ENCODE measurements at places on chromosomes 2 and 18.

DNA sequence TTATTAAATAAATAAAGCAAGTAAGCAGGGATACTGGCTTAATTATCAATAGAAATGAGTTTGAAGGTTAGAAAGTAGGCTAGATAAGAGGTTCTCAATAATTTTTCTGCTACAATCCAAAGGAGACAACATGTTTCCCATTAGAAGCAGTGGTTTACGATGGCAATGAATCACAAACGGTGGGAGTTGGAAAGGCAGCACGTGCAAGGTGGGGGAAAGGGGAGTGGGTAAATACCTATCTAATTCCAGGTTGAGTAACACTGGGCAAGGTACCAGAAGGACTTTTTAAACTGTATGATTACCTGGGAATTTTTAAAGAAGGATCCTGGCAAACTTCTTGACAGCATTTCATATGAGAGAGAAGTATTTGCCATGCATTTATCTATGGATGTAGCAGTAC lies 289.9 kb downstream of the NBAS start:
- DNase-seq = no peak

GRCh38 chr2:41775366-41776025 lies 272.3 kb upstream of the PKDCC start:
- no peak for DNase-seq

DNA sequence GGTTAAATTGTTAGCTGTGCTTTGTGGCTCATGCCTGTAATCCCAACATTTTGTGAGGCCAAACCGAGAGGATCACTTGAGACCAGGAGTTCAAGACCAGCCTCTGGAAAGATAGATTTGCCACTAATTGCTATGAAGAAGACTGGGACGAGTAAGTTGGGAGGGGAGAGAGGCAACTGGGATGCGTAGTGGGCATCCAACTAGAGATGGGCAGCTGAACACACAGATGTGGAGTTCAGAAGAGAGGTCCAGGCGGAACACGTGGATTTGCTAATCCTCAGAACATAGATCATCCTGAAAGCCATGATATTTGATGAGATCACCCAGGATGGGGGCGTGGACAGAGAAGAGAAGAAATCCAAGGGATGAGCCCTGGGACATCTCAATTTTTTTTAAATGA lies 48.7 kb downstream of the CYP26B1 start:
- no peak for DNase-seq

DNA sequence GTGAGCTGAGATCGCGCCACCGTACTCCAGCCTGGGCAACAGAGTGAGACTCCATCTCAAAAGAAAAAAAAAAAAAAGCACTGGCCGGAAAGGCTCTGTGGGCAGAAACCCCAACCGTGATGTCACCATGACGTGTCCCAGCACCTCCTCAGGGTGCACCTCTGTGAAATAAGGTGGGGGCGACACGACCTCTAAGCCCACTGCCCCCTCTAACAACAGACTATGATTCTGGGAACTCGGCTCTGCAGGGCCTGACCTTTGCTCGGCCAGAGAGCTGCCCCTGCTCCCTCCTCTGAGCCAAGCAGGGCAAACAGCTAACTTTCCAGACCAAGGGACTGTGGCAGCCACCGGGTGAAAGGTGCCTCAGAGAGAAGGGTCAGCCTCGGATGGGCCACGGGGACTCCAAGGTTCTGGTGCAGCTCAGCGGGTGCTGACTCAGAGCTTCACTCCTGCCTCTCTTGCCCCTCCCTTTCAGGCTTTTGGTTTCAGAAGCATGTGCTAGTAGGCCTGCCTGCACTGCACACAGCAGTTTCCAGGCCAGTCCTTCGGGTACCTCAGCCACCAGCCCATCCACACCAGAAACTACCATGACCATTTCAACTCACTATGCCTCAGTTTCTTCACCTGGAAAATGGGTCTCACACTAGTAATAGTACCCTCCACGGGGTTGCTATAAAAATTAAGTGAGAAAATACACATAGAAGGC lies 8.0 kb downstream of the TMBIM1 start:
- DNase-seq = no peak

- DNase-seq = no peak
Observed at GRCh38 chr2:73172963-73173362, 29.4 kb upstream of the NOTO start.

DNA sequence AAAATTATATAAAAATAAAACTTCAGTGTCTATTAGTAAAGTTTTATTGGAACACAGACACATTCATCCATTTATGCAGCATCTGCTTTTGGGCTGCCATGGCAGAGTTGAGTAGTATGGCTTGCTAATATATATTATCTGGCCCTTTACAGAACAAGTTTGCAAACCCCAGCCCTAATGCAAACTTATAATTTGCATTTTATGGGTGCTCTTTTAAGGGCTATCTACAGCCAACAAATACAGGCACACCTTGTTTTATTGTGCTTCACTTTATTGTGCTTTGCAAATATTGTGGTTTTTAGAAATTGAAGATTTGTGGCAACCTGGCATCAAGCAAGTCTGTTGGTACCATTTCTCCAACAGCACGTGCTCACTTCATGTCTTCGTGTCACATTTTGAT lies 35.2 kb upstream of the DLX2 start:
- no peak for DNase-seq

DNA sequence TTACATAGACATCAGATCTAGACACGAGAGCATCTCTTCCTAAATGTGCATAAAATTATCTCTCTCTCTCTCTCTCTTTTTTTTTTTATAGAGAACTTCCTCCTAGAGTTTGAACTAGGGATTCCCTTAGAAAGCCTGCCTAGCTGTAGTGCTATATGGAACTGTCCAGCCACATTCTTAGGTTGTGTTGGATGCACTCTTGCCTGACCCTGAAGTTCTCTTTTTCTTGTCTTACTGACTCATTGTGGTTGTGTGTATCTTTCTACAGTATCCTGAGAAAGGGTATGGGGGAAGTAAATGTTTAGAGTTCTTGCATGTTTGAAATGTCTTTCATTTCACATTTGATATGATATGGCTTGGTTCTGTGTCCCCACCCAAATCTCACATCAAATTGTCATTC lies 368.2 kb downstream of the CDH2 start:
- DNase-seq = no peak

- no peak for DNase-seq
Observed at GRCh38 chr2:72010647-72011369, 136.9 kb downstream of the CYP26B1 start.

DNA sequence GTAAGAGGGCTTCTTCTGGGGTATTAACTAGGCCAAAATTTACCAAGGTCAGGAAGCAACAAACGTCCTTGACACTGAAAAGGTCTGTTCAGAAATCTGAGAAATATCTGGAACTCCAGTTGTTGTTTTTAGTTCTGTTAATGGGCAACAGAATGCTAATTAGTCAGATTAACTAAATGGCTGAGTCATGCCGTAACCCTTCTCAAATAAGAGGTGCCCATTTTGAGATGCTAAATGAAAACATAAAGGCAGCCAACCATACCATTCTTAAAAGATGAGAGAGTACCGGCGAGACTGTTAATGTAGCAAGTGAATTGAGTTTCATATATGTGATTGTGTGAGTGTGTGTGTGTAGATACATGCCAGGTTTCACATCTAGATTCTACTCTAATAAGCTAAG lies 147.9 kb upstream of the GAREM1 start:
- no peak for DNase-seq

- no peak for DNase-seq
Observed at GRCh38 chr2:16081316-16082200, 141.2 kb downstream of the MYCN start.

GRCh38 chr2:120865656-120866055 lies 130.0 kb downstream of the GLI2 start:
- DNase-seq = no peak

GRCh38 chr2:151904021-151904420 lies 75.8 kb upstream of the ARL5A start:
- DNase-seq = no peak

GRCh38 chr2:220001751-220002150 lies 374.3 kb downstream of the SLC4A3 start:
- DNase-seq = no peak

GRCh38 chr2:109636317-109636716 lies 22.2 kb downstream of the SOWAHC start:
- no peak for DNase-seq

DNA sequence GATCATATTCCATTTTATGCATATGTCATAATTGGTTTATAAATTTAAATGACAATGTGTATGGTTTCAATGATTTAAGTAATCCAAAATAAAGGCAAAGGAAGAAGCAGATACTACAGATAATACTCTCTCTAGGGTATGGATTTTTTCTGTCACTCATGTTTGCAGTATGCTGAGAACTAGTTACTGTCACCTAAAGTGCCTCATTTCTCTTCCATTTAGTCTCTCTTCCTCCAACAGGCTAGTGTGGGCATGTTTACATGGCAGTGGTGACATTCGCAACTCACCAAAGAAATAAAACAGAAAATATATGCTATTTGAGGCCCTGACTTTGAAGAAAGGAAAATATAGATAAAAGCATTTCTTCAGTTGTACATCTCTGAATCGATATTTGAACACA lies 1460.4 kb upstream of the ZEB2 start:
- DNase-seq = no peak

- no peak for DNase-seq
Observed at GRCh38 chr18:36432880-36433555, 135.5 kb downstream of the FHOD3 start.

- no peak for DNase-seq
Observed at GRCh38 chr2:143398781-143399180, 269.6 kb downstream of the ARHGAP15 start.

- DNase-seq = peak; percentile 64
Observed at GRCh38 chr18:3305354-3305762, 43.4 kb downstream of the MYL12B start.

DNA sequence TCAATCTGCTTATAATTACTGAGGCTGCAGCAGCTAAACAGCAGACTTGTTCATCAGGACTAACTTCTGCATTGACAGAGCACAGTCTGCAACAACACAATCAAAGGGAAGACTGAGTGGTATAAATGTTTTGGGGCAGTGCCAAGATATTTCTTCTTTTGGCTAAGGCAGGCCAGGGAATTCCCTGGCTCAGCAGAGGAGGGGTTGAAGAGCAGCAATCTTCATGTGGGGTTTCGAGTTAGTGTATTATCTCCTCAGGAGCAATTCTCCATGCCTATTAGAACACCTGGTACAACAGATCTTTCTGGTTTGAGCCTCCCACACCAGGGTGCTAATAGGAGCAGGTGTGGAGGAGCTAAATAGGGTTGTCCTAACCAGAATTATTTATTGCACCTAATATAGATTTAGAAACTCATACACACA lies 103.0 kb upstream of the STK17B start:
- no peak for DNase-seq

DNA sequence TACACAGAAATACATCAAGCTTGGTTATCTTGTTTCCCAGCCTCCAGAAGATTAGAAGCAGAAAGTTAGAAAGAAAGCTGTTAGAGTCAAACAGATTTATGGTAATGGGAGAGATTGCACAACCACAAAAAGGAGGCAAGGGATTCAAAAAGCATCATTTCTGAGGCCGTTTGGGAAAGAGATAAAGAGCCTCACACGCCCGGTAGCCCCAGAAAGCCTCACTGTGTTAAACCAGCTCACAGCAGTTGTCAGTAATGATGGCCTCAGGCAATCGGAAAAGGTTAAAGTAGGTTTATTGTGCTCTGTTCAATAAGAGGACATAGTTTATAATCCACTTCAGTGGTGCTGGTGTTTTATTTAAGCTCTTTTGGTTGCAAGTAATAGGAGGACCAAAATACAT lies 111.3 kb downstream of the DCC start:
- DNase-seq = no peak

DNA sequence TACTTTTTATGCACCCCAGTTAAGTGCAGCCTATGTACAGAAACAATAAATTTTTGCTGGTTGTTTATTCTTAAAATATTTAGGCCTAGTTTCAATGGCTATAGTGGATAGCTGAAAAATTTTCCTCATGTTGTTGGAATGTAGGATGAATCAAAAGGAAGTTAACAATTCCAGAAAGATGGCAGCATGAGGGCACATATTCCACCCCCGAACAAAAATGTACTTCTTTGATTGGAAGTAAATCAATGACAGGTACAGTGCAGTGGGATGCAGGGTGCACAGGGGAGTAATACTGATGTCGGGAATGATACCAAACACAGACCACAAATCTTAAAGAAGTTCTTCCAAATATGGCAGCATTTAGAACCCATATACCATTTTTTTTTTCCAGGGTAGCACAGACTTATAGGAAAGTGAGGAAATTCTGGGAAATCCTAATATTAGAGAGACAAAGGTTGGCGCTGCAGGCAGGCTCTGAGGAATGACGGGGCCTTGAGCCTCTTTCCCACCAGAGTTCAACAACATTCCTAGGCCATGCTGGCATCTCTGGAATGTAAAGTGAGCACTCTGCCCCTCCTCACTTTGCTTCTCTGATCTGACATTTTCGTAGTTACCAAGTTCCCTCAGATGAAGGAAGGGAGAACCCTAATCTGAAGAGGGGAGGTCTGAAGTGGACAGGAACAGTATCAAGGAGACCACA lies 36.6 kb upstream of the IKZF2 start:
- no peak for DNase-seq

GRCh38 chr2:240066489-240066888 lies 13.2 kb upstream of the OR6B3 start:
- no peak for DNase-seq

- DNase-seq = no peak
Observed at GRCh38 chr2:47401789-47402554, 984 bp upstream of the MSH2 start.

- DNase-seq = no peak
Observed at GRCh38 chr2:186518291-186518690, 32.2 kb downstream of the ZC3H15 start.

- no peak for DNase-seq
Observed at GRCh38 chr2:56297671-56298070, 113.9 kb downstream of the CCDC85A start.

DNA sequence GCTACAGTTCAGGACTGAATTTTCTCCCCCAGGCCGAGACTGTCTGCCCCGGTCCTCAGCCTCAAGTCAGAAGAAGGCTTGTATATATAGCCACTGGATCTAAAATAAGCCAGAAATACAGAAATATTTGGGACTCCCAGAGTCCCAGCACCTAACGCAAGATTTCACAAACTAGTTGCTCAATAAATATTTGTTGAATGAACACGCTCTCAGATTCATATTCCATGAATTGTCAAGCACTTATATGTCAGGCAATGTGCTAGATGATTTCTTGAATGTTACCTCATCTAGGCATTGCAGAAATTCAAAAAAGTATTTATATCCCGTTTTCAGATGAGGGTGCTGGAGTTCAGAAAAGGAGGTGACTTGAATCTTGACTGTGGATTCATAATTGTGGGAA lies 163.7 kb upstream of the KLHL29 start:
- DNase-seq = no peak

DNA sequence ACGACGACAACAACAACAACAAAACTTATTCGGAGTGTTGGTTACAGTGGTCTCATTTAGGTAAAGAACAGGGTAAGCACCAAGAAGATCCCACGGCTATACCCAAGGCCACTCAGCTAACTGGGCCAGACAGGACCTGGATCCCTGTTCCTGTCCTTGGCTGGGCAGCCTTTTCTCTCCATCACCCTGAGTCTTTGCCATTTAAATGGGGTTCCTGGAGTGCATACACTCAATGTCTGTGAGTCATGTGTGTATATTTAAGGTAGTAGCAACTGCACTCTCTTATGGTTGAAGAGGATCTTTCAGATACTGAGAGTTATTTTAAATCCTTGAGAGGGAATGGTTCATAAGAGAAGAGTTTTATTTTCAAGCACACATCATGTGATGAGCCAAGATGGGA lies 35.3 kb downstream of the ADCYAP1 start:
- no peak for DNase-seq

GRCh38 chr2:170492010-170492409 lies 223.1 kb upstream of the SP5 start:
- DNase-seq = no peak

- no peak for DNase-seq
Observed at GRCh38 chr2:12106440-12107080, 360.1 kb downstream of the LPIN1 start.

GRCh38 chr18:60021556-60021955 lies 121.8 kb downstream of the PMAIP1 start:
- no peak for DNase-seq

Data from T-helper 2 cell (primary cell).